ENCODE measurements at places on chromosomes 11 and 22.

DNA sequence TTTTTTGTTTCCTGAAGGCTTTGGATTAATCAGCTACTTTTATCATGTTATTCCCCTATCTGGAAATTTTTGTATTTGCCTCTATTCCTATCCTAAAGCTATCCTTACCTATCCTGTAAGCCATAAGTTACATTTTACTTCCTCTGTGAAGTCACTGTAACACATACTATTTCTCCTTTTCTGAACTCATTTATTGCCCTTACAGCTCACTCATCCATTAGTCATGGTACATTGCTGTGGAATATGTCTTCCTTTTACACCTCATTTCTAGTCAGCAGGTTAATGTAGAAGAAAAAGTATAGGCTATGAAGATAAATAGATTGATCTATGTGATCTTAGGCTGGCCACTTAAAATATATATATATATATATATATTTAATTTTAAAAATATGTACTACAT is 28.0 kb downstream of the SWAP70 start:
- no peak for DNase-seq

DNA sequence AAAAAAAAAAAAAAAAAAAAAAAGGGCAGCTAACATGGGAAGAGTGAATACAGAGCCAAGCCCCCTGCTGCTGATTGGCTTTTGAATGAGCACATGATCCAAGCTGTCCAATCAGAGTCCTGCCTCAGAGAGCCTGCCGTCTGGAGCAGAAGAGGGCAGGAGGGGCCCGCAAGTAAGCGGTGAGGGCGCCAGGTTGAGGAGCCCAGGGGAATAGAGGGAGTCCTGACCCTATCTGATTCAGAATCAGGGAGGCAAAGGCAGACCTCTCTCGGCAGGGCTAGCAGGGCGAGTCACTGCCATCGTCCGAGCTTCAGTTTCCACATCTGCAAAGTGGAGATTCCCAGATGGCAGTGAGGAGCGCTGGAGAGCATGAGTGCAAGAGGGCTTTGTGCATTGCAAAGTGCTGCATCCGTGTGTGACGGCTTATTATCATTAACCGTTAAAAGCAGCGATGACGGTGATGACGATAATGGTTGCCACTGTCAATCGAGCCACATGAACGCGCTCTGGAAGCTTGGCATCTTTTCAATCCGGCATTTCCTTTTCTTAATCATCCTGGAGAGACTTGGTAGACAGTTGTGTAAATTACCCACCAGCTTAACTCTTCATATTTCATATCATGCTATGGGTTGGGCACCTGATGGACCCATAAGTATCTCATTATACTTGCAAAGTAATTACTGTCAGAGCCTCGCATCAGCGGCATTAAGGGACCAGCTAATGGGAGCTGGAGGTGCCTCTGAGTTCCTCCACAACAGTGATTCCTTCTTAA is 68.6 kb upstream of the ATXN10 start:
- no peak for DNase-seq

DNA sequence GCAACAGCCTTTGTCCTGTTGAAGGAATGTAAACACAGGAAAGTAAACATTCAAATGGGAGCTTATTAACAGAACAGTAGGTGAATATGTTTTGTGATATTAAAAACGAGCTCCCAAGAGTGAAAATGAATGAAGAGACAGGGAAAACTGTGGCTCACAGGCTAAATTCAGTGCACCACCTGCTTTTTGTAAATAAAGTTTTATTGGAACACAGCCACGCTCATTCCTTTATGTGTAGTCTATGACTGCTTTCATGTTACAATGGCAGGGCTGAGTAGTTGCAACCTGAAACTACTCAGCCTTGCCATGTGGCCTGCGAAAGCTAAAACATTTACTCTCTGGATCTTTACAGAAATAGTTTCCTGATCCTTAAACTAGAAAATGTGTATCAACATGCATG is 136.9 kb downstream of the MYO18B start:
- DNase-seq = no peak

DNA sequence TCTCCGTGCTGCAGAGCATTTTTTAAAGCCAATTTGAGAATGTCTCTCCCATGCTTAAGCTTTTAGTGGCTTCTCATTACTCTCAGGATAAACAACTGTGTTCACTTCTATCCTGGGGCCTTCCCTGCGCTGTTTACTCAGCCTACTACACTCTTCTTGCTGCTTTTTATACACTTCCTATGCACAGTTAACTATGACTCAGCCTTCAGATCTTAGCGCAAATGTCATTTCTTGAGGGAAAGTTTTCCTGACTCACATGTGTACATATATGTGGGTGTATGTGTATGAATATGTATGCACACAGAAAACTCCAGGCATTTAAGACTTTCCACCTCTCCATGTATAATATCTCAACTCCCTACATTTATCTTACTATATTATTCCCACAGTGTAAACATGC is 9.8 kb downstream of the THAP12 start:
- DNase-seq = no peak

GRCh38 chr22:23856721-23857605 is 712 bp upstream of the SLC2A11 start:
- DNase-seq = no peak

DNA sequence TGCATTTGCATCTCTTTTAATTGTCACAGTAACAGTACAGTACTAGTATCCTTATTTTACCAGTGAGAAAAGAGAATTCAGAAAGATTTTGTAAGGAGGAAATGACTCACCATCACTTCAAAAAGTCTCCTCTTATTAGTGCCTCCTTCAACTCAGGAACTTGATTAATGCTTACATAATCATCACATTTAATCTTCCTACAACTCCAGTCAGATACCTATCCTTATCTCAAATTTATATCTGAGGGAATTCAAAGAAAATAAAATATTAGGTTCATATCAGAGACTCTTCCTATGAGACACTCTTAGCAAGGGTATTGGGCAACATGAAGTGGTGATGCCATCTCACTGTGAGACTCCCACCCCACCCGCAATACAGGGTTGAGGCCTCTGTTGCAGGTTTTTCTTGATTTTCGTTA is 26.1 kb upstream of the CTSC start:
- DNase-seq = no peak

DNA sequence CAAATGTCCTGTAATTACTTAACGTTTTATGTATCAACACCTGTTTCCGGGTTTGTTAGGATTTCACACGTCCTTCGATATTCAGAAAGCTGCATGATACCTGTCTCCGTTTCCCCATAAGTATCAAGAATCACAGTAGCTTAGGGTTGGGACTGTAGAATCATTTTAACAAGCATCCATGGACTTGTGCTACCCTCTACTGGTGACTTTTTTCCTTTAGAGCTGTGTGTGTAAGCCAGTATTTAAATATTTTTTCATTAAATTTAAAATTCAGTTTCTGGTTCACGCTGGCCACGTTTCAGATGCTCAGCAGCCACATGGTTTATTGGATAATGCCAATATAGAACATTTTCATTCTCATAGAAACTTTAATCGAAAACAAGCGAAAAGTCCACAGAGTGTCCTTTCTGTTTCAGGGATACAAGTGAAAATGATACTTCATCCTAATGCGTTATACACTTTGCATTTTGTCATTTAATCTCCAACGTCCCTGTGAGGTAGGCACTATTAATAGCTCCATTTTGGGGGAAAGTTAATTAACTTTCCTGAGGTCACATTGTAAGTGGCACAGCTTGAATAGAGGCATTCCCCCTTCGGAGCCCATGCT is 61.5 kb upstream of the SLC25A18 start:
- no peak for DNase-seq

DNA sequence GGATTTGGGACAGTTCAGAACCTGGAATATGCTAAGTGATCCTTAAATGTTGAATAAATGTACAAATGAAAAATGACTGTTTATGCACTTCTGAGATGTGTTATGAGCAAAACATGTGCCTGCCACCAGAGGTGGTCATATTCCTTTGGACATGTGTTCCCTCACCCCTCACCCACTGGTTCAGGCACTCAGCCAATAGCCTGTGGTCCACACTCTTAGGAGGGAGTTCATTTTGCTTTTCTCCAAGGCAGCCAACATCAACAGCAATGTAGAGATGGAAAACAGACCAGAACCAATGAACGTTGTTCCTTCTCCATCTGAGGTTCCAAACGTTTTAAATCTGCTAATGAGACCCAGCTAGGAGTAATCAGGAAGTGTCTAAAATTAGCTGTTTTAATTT is 44.0 kb downstream of the RPUSD4 start:
- no peak for DNase-seq

DNA sequence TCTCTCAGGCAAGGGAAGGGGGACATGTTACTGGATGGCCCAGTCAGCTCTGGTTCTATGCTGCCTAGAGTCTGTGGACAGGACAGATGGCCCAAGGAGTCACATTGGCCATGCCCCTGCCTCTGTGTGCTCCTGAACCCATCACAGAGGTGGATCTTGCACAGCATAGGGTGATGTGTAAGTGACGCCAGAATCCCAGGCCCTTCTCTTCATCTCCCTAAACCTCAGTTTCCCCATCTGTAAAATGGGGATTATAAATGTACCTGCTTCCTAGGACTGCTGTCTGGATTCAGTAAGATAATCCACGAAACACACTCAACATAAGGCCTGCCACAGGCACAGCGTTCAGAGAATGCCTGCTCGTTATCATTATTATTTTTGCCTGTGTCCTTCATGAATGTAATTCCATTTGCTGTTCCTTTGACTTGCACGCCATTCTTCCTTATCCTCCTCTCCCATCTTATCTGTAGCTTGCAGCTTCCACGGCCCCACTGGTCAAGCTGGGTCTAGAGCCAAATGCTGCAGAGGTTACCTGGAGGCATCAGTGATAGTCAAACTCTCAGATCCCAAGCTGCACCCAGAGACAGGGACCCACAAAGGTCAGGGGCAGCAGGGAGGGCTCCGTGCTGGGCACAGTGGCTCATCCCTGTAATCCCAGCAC is 207.0 kb downstream of the MN1 start:
- no peak for DNase-seq

DNA sequence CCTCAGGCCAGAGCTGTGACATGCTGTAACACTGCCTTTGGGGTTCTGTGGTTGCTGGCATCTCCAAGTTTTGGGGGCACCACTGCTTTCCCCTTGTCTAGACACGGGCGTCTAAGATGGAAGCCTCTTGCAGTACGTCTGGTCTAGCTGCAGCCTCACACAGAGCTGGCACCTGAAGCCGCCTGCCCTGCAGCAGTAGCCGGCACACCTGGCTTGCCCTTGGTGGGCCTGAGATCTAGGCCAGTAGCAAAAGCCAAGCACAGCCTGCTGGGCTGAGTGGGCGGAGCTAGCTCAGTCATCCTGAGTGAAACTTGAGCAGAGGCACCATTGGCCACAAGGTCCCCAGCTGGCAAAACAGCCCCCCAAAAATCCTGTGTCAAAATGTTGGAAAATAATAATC is 154.2 kb downstream of the DLG2 start:
- DNase-seq = no peak

- DNase-seq = no peak
Measured at GRCh38 chr22:48256776-48257684, 1494.6 kb downstream of the TBC1D22A start.

- no peak for DNase-seq
Measured at GRCh38 chr11:72144807-72145565, 9.5 kb downstream of the FOLR3 start.

GRCh38 chr11:77470971-77471370 is 2.9 kb downstream of the PAK1 start:
- no peak for DNase-seq

DNA sequence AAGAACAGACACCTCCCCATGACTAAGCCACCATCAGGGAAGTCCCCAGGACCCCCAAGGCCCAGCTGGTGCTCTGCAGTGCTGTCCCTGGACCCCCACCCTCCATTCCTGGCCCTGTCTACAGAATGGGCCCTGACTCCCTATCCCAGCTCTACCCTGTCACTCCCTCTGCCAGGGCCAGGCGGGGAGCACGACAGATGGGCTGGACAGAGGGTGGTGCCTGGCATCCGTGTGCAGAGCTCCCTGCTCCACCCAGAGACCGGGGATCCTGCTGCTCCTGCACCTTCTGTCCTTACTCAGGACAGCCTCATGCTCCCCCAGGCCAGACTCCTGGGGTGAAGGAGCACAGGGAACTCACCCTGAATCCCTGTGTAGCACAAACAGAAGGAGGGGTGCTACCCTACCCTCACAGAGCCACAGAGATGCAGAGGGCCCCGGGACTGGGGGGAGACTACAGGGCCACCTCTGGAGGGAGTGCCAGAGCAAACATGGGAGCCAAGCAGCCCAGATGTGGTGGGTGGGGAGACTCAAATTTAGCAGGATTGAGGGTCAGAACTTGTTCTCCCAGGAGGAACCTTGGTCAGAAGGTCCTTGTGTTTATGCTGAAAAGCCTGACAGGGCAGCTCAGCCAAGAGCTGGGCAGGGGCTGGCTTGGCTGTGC is 2.0 kb downstream of the ARVCF start:
- DNase-seq = no peak

GRCh38 chr11:41799754-41800153 is 340.3 kb upstream of the LRRC4C start:
- no peak for DNase-seq

DNA sequence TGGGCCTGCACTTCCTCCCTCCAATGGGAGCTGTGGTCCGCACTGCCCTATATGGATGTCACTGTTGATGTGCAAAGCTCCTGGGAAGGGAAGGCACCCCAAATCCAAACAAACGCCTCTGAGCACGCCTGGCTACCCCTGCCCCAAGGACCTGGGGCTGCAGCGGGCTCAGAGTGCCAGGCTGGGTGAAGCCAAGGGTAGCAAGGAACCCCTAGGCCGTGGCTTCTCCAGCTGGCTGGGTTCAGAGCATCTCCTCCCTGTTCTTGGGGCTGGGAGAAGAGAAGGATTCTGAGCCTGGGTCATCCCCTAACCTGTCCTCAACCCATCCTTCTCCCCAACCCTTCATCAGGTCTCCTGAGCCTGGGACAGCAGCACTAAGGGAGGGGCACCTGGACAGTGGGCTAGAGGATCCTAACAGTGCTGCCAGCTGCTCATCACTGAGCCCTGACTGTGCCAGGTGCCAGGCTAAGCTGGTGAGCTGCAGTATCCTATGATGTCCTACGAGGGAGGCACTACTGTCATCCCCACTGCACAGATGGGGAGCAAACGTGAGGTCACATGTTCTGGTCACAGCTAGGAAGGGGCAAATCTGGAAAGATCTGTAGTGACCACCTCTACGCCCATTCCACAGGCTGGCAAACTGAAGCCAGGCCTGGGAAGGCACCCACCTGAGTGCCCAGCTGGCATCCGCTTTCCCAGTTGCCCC is 3.0 kb downstream of the SSTR3 start:
- DNase-seq = no peak

DNA sequence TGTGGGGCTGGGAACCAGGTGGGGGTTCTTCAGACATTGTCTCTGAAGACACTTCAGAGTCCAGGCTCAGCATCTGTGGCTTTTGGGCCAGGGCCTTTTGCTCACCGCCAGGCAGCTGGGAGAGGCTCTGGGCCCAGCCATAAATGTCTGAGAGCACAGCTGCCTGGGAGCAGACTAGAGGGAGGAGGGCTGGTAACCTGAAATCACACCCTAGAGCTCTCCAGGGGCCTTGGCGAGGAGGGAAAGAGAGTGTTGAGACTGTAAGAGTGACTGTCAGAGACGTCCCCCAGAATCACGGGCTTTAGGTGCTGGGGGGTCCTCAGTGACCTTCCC is 4.1 kb downstream of the TRABD start:
- DNase-seq = no peak

- no peak for DNase-seq
Measured at GRCh38 chr11:35011944-35012343, 95.5 kb downstream of the PDHX start.

Data from coronary artery (tissue), 2 donors.